ENCODE measurements at places on chromosomes 13 and 19. TPM values are rescaled to one million over a fixed set of nuclear protein-coding genes. Genes with fewer than 3 reads are reported as not detected.

LILRB1 gene
- 0.64 TPM for total RNA-seq

DNA sequence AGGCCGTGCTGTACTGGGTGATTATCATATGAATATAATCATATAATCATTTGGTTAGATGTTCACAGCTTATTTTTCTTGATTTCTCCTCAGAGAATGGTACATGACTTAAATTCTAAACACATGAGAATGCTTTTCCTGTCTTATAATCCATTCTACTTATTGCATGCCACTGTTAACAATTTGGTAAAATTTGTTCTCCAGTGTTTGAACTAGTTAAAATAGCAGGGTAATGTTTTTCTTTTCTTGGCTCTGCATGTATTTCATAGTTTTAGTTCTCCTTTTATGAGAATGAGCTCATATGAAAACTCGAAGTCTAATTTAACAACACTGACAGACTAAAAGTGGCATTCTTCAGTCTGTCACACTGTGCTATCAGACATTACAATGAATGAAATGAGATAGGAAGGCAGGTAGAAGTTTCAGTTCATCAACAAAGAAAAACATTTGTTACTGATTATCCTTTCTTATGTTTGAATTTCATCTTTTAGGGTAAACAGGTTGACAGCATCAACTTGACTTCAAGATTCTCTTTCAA lies 10.2 kb downstream of the SPRYD7 start:
- no peak for DNase-seq

- DNase-seq: no peak
Measured at GRCh38 chr19:35357867-35358573, at the start of gene FFAR3. Gene FFAR3 (plus strand): TSS chr19:35358460. CDS start chr19:35358891, 431 bp downstream.

FFAR2 gene
- total RNA-seq: not detected

- no peak for DNase-seq
Measured at GRCh38 chr13:110607675-110608224, 7.6 kb upstream of the NAXD start.

Measured in CD4-positive, alpha-beta memory T cell (primary cell).